ENCODE measurements at places on chromosomes 7 and 10.

- no peak for DNase-seq
Measured at GRCh38 chr7:83947260-83947659, 247.3 kb downstream of the SEMA3A start.

- no peak for DNase-seq
Measured at GRCh38 chr10:124078714-124079113, 14.7 kb downstream of the CHST15 start.

DNA sequence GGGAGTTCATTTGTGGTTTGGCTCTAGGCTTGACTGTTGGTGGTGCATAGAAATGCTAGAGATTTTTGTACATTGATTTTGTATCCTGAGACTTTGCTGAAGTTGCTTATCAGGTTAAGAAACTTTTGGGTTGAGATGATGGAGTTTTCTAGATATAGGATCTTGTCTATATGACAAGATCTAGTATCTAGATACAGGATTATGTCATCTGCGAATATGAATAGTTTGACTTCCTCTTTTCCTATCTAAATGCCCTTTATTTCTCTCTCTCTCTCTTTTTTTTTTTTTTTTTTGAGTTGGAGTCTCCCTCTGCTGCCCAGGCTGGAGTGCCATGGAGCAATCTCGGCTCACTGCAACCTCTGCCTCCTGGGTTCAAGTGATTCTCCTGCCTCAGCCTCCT is 62.9 kb downstream of the MGAM2 start:
- no peak for DNase-seq

DNA sequence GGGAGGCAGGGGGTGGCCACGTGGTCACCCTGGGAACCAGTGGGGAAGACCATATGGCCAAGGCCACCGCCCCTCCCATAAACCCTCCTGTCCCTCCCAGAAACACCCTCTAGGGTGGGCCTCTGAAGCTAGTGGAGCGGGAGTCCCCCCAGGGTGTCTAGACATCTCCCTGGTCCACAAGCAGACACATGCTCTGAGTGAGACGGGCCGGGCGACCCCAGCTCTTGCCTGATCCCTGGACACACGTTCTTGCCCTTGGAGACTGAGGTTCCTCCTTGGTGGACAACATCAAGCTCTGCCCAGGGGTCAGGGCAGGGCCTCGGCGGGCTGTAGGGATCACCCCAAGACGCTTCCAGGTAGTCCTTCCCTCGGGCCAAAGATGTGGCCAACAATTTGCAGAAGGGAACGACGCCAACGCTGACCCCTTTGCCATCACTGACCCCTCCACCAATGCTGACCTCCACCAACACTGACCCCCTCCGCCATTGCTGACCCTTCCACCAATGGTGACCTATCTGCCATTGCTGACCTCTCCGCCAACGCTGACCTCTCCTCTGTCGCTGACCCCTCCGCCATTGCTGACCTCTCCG is 57.1 kb downstream of the FOXL3 start:
- no peak for DNase-seq

- no peak for DNase-seq
Measured at GRCh38 chr10:123930340-123931001, 38.9 kb upstream of the CPXM2 start.

DNA sequence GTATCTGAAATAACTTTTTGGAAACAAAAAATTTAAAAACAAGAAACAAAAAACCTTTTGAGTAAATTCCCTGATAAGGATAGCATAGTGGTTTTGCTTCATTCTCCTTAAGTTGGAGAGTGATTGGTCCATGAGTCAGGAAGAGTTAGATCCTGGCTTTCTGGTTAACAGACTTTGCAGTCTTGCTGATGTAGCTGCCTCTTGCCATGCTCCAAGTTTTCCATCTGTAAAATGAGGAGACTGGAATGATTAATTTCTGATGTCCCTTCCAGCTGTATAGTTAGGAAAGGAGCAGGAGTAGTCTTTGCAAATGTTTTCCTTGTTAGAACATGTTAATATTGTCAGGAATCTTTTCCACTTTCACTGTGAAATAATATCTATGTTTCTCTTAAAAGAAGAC is 266.6 kb downstream of the DNAJB9 start:
- DNase-seq, result no peak

Data from stimulated activated CD4-positive, alpha-beta T cell treated with anti-CD3 and anti-CD28 coated beads, TNF-alpha, amount 100 ng/mL, for 4 hours (primary cell).